ENCODE measurements at places on chromosomes 16 and 17.

GRCh38 chr17:304461-304860 lies 48.1 kb downstream of the RPH3AL start:
- no peak for DNase-seq

GRCh38 chr17:45869676-45870341 lies 24.5 kb upstream of the MAPT start:
- no peak for DNase-seq

GRCh38 chr16:81265052-81265451 lies 26.6 kb downstream of the BCO1 start:
- DNase-seq = no peak

DNA sequence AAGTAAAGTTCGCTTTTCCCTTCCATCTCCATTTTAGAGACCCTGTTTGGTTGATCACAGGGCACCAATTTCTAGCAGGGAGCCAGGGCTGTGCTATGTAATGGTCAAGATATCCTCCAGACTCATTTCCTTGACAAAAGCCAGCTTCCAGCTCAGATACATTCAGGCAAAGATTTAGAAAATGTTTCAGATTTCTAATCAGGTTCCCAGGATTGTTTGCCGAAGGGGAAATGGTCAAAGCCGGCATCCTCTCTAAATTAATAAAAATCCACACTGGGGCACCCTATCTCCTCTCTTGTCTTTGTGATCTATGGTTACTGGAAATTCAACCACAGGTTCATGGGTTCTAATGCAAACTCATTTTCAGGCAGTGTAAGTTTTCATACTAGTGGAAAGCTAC lies 686.8 kb upstream of the KIF2B start:
- no peak for DNase-seq

GRCh38 chr16:69931631-69932030 lies 19.5 kb upstream of the CLEC18A start:
- DNase-seq = no peak

GRCh38 chr17:77027271-77027889 lies 113.4 kb upstream of the SEC14L1 start:
- DNase-seq = no peak

- DNase-seq = no peak
These were observed 3.2 kb downstream of the MPV17L start for GRCh38 chr16:15398618-15399316.

DNA sequence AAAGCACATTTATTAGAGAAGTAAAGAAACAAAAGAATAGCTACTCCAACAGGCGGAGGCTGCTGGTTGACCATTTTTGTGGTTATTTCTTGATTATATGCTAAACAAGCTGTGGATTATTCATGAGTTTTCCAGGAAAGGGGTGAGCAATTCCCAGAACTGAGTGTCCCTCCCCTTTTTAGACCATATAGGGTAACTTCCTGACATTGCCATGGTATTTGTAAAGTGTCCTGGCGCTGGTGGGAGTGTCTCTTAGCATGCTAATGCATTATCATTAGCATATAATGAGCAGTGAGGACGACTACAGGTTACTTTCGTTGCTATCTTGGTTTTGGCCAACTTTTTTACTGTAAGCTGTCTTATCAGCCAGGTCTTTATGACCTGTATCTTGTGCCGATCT lies 12.2 kb upstream of the HS3ST4 start:
- DNase-seq = no peak

DNA sequence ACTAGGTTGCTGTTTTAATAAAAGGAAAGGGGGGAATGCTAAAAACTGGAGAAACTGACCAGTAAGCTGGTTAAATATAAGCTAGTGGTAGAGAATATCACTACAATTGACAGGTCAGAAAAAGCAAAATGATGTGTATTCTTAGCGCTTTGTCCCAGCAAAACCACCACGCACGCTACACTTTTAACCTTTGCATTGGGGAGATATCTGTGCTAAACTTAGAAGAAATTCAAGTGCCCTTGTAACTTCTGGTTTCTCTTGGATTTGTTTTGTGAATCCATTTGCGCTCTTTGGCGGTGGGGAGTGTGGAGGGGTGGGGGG lies 1.4 kb downstream of the GAN start:
- DNase-seq = no peak

- no peak for DNase-seq
These were observed 27.1 kb downstream of the USP10 start for GRCh38 chr16:84726669-84727467.

GRCh38 chr16:56388209-56388608 lies 37.1 kb downstream of the AMFR start:
- DNase-seq = no peak

DNA sequence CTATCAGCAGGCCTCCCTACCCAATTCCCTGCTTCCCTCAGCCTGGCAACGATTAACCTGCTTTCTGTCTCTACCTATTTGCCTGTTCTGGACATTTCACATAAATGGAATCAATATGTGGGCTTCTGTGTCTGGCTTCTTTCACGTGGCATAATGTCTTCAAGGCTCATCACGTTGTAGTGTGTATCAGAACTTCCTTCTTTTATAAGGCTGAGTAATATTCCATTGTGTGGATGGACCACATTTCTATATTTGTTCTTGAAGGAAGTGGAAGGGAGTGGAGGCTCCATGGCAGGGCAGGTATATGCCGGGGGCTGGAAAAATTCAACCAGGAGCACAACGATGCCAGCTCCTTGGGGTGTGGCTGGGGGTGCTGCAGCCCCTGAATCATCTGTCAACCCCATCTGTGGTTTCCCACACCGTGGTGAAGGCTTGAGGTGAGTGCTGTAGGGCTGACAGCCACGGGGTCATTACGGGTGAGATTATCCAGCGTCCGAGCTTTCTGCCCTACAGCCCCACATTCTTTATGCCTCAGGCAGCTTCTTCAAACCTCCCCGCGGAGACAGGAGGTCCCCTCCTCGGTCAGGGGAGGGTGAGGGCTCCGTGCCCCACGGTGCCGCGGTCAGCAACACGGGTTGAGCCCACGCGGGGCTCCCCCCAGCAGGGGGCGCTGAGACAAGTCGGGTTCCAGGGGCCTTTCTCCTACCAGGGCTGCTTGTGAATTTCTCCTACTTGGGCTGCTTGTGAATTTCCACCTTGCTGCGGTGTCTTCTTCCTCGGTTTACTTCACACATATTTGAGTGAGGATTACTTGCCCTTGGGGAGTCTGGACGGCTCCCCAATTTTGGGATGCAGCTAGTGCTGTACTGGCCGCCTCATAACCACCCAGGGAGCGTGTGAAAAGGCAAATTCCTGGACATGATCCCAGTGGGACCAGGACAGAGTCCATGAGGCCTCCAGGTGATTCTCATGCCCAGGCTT lies 18.3 kb upstream of the WFIKKN2 start:
- DNase-seq = peak; percentile 6

GRCh38 chr16:66412182-66412581 lies 14.9 kb upstream of the BEAN1 start:
- no peak for DNase-seq

DNA sequence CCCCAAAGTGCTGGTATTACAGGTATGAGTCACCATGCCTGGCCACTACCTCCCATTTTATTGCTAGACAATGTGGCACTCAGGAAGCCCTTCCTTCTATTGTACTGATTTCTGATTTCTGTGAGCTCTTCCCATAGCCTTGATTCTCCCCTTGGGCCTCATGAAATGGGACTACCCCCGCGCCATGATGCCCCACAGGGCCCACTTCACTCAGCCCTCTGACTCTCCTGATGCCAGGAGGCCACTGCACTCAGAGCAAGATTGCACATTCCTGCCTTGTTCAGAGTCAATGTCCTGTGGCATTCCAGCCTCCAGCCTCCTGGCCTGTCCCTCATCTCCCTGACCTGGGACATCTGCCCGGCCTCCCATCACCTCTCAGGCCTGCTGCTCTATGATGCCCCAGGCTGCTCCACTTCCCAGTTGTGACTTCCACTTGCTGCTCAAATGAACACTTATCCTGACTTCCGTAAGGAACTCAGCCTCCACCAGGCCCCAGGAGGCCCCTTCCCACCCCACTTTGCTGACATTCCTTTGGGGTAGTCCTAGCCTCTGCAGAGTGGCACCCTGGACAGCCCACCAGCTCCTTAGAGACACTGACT lies 66.6 kb upstream of the KSR1 start:
- no peak for DNase-seq
